ENCODE measurements at places on chromosomes 3 and 15.

GRCh38 chr3:184911570-184911969, 99.6 kb downstream of the VPS8 start:
- no peak for DNase-seq

DNA sequence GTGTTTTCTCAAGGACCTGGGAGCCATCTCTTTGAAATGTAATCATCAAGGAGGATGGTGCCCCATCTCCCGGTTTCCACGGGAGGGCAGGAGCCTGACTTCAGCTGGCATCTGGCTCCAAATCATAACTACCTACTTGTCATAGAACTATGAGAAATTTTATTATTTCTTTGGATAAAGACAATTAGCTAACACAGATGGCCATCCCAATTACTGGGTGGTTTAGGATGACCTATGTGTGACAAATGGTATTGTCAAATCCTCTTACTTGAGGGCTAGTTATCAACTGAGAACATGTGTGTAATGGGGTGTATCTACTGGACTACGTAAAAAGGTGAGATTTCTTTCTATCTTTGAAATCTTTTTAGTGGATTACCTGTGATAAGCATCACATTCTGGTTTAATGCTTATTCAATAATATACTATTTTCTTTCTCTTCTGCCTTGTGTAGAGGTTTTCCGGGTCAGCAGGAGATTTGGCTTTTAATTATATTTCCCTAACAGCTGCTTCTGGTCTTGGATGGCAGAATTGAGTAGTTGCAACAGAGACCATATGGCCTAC, 15.3 kb upstream of the PARP14 start:
- DNase-seq = no peak

- no peak for DNase-seq
Observed at GRCh38 chr15:79434361-79434760, 2.2 kb downstream of the MINAR1 start.

DNA sequence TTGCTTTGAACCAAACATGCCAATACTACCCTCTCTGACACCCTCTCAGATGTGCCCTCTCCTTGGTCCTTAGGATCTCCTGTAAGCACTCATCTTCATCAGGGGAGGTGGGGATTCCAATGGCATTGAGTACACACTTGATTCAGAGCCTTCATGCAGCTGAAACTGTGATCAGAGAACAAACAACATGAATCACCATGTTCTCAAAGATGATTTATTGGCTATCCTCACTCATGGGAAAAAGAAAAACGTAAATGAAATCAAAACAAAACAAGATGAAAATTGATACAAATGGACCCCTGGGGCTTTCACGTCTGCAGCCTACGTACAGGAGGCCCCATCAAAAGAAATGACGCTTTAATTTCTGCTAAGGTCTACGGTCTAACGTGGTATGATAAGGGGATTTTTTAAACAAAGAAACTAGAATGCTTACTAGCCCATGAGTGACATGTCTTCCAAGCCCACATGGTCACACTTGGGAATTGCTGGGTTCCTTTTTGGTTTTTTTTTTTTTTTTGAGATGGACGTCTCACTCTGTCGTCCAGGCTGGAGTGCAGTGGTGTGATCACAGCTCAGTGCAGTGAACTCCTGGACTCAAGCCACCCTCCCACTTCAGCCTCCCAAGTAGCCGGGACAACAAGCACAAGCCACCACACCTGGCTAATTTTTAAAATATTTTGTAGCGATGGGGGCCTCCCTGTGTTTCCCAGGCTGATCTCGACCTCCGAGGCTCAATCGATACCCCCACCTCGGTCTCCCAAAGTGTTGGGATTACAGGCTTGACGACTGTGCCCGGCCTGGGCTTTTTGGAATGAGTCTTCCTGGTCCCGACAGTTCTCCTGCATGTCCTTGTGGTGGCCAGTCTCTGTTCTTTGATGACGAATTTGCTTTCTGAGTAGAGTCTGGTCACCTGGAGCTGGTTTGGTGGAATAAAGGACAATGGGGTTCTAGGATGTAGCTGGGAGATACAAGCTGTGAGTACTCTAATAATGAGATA, 202.6 kb downstream of the XXYLT1 start:
- DNase-seq = peak; percentile 7

- peak; percentile 91 for DNase-seq
Observed at GRCh38 chr15:47750030-47750739, 32.9 kb downstream of the SEMA6D start.

GRCh38 chr3:85377115-85377514, 418.3 kb downstream of the CADM2 start:
- DNase-seq = no peak

GRCh38 chr3:71705681-71706080, 19.5 kb downstream of the EIF4E3 start:
- no peak for DNase-seq

DNA sequence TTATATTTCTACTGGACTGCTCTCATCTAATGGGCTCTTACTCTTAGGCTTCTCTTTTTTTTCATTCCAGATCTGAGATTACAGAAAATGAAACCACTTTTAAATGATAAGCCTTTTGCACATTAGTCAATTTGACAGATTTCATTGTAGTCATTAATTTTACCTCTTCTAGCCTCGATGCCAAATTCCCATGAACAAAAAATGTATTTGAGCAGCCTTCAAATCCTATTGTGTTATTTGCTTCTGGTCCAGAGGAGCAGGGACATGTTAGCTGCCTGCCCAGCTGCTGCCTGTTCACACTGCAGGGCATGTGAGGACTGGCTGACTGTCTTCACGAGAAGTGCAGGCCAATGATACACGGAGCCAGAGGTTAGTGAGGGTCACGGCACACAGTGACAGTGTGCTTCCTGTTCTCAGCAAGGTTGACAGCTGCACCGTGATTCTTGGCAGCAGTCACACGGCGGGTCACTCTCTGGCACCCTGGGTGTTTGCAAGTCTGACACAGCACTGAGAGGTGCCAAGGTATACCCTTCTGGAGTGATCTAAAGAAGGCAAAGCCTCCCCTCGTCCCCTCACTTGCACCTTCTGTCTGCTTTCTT, 40.8 kb downstream of the KAT2B start:
- DNase-seq = peak; percentile 6

DNA sequence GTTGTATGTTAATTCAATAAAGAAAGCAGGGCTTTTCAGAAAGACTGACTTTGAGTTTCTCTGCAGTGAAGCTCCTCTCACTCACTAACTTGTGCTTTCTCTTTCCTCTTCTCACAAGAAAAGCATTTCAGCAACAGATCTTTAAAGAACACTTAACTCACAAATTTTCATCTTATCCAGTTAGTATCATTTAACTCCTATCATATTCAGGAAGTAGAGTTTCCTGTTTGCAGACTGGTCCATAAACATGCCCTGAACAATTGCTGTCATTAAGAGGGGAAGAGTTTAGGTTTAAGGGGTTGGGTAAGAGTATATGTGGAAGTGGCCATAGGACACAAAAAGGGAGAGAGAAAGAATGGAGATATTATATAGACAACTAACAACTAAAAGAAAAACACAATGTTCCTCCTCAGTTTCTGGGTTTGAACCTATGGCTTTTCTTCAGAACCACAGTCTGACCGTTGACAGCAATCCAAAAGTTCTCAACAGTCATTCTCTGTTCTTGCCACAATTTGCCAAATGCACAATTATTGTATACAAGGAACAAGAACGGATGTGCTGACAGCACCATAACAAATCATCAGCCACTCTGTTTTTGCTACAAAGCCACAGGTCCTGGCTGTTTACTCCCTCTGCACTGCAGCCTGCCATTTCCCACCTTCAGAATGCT, 63.9 kb downstream of the CHAC1 start:
- peak; percentile 17 for DNase-seq

- DNase-seq = no peak
Observed at GRCh38 chr3:53498806-53499641, 4.6 kb downstream of the CACNA1D start.

- peak; percentile 72 for DNase-seq
Observed at GRCh38 chr15:65400760-65401610, 21.8 kb downstream of the IGDCC4 start.

GRCh38 chr3:57154470-57155309, 10.5 kb downstream of the IL17RD start:
- DNase-seq = no peak

All from IMR-90 (cell line).